ENCODE measurements at places on chromosomes 11 and 22.

DNA sequence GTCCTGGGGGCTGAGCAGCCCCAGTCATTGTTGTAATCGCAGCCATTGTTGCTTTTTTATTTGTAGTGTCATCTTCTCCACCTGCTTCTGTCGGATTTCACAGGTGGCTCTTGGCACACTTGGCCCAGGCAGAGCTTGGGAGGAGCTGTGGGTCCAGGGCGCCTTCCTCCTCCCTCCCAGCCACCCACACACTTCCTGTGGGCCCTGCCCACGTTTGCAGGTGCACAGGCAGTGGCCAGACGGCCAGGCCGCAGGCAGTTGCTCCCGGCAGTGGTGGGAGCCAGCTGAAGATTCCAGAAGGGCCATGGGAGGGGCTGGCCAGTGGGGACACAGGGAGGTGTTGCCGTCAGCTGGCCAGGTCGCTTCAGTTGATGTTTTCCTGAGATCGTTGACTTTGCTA lies 1191.9 kb downstream of the BRD1 start:
- no peak overlapping the region for H3K27ac ChIP-seq
- no peaks in the 10 kb centered on the region for H3K27me3 ChIP-seq
- peaks cover 11% of the 10 kb centered on the region for H3K4me1 ChIP-seq

DNA sequence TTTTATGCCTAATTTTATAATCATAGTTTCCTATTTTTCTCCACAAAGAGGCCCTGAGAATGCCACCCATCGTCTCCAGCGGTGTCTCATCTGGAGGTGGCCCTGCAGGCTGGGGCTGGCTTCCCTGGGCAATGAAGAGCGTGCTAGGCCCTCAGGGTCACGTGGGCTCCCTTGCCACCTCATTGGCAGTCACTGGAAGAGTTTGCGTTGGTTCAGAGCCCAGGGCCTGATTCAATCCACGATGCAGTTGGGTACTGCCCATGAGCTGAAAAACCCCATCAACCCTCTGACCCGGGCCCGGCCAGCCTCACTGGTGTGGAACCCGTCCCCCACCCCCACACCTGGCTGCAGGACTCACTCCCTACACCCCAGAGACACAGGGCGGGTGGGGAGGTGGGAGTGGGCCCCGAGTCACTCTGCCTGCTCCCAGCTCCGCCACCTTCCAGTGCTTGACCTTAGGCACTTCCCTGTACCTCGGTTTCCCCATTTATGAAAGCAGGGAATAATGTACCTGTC lies 43.4 kb upstream of the A4GALT start:
- DNase-seq: no peak
- H3K27me3 ChIP-seq: no peaks in the 10 kb centered on the region
- no peaks in the 10 kb centered on the region for H3K36me3 ChIP-seq

- H3K27ac ChIP-seq: no peak overlapping the region
- H3K27me3 ChIP-seq: no peaks in the 10 kb centered on the region
- no peak for DNase-seq
Observed at GRCh38 chr11:71518506-71519471, 8.3 kb upstream of the KRTAP5-7 start.

GRCh38 chr22:48881326-48881980 lies 946.2 kb downstream of the BRD1 start:
- H3K27ac ChIP-seq: no peak overlapping the region
- H3K4me1 ChIP-seq: no peaks in the 10 kb centered on the region
- no peak for DNase-seq
- H3K4me3 ChIP-seq: no peak overlapping the region
- H3K36me3 ChIP-seq: no peaks in the 10 kb centered on the region

GRCh38 chr11:118398791-118399559 lies 2.4 kb upstream of the ATP5MG start:
- peak; percentile 35 for DNase-seq
- peaks cover 49% of the 10 kb centered on the region for H3K4me1 ChIP-seq
- no peak overlapping the region for H3K4me3 ChIP-seq
- no peaks in the 10 kb centered on the region for H3K27me3 ChIP-seq
- H3K27ac ChIP-seq: peak overlapping the region; percentile 93

- no peaks in the 10 kb centered on the region for H3K27me3 ChIP-seq
- no peak overlapping the region for H3K4me3 ChIP-seq
- peaks cover 91% of the 10 kb centered on the region for H3K36me3 ChIP-seq
- H3K4me1 ChIP-seq: no peaks in the 10 kb centered on the region
- no peak for DNase-seq
Observed at GRCh38 chr22:21970037-21970799, 12.4 kb downstream of the TOP3B start.

GRCh38 chr22:42134100-42135020 lies 3.8 kb upstream of the CYP2D6 start:
- H3K27me3 ChIP-seq: no peaks in the 10 kb centered on the region
- H3K4me1 ChIP-seq: no peaks in the 10 kb centered on the region
- no peak overlapping the region for H3K27ac ChIP-seq
- no peak for DNase-seq
- no peaks in the 10 kb centered on the region for H3K36me3 ChIP-seq

- no peaks in the 10 kb centered on the region for H3K27me3 ChIP-seq
- no peak overlapping the region for H3K4me3 ChIP-seq
- peaks cover 39% of the 10 kb centered on the region for H3K36me3 ChIP-seq
Observed at GRCh38 chr11:4068962-4069361, 25.6 kb upstream of the RRM1 start.

GRCh38 chr11:512761-513595 lies 5.9 kb upstream of the RNH1 start:
- no peak overlapping the region for H3K4me3 ChIP-seq
- peaks cover 11% of the 10 kb centered on the region for H3K36me3 ChIP-seq
- H3K27ac ChIP-seq: no peak overlapping the region
- no peak for DNase-seq
- H3K4me1 ChIP-seq: peaks cover 3% of the 10 kb centered on the region

DNA sequence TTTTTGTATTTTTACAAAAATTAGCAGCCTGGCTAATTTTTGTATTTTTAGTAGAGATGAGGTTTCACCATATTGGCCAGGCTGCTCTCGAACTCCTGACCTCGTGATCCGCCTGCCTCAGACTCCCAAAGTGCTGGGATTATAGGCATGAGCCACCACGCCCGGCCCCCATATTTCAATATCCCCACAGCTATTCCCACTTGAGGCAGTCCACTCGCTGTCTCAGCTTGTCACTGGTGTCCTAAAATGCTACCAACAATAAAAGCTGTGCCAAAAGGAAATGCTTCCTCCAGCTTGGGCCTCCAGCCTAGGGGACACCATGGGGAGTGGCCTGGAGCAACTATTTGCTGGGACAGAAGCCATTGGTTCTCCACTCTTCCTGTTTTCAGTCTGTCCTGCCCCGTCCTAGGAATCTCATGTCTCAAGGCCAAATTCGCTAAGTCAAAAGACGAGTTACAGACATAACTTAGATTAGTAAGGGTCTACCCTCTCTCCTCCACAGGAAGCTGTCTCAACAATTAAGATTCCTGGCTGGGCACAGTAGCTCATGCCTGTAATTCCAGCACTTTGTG lies 7.3 kb upstream of the SPINDOC start:
- DNase-seq: no peak
- no peaks in the 10 kb centered on the region for H3K27me3 ChIP-seq
- H3K36me3 ChIP-seq: no peaks in the 10 kb centered on the region
- H3K4me1 ChIP-seq: no peaks in the 10 kb centered on the region

- H3K4me3 ChIP-seq: no peak overlapping the region
- peaks cover 11% of the 10 kb centered on the region for H3K4me1 ChIP-seq
- H3K27me3 ChIP-seq: no peaks in the 10 kb centered on the region
- no peaks in the 10 kb centered on the region for H3K36me3 ChIP-seq
- DNase-seq: no peak
- no peak overlapping the region for H3K27ac ChIP-seq
Observed at GRCh38 chr11:86156397-86156955, 87.6 kb upstream of the PICALM start.

GRCh38 chr11:6377902-6378639 lies 12.2 kb upstream of the SMPD1 start:
- peaks cover 14% of the 10 kb centered on the region for H3K4me1 ChIP-seq
- H3K4me3 ChIP-seq: peak overlapping the region; percentile 8
- no peaks in the 10 kb centered on the region for H3K27me3 ChIP-seq
- no peaks in the 10 kb centered on the region for H3K36me3 ChIP-seq

- peaks cover 59% of the 10 kb centered on the region for H3K4me1 ChIP-seq
- peaks cover 11% of the 10 kb centered on the region for H3K36me3 ChIP-seq
- H3K27ac ChIP-seq: no peak overlapping the region
- DNase-seq: no peak
- no peaks in the 10 kb centered on the region for H3K27me3 ChIP-seq
Observed at GRCh38 chr22:40237241-40237640, 59.5 kb downstream of the TNRC6B start.

DNA sequence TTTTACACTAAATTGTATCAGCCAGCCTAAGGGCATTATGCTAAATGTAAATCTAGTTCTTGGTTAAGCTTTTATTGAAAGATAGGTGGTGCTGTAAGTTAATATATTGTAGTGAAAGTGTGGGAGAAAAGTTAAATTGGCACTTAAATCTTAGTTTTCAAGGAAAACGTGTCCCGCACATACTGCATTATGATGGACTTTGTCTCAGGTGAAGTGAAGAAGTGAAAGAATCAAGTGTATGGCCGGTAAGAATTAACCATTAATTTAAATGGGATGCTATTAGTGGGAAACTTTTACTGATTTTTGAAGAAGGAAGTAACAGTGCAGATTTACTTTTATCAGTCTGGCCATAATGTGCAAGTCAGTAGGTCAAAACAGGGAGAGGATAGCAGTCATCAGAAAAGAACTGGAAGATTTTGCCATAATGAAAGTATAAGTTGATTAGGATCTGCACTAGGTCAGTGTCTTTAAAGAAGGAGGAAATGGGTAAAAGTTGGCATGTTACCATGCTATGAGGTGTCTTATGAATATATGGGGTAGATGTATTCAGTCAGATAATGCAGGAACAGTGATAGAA lies 81.6 kb downstream of the PDHX start:
- DNase-seq: peak; percentile 42
- H3K27me3 ChIP-seq: no peaks in the 10 kb centered on the region
- no peak overlapping the region for H3K4me3 ChIP-seq
- peaks cover 5% of the 10 kb centered on the region for H3K36me3 ChIP-seq
- H3K4me1 ChIP-seq: no peaks in the 10 kb centered on the region

GRCh38 chr11:95676308-95676707 lies 113.3 kb downstream of the FAM76B start:
- H3K4me3 ChIP-seq: no peak overlapping the region
- no peak overlapping the region for H3K27ac ChIP-seq
- H3K36me3 ChIP-seq: no peaks in the 10 kb centered on the region
- DNase-seq: no peak
- H3K4me1 ChIP-seq: no peaks in the 10 kb centered on the region

DNA sequence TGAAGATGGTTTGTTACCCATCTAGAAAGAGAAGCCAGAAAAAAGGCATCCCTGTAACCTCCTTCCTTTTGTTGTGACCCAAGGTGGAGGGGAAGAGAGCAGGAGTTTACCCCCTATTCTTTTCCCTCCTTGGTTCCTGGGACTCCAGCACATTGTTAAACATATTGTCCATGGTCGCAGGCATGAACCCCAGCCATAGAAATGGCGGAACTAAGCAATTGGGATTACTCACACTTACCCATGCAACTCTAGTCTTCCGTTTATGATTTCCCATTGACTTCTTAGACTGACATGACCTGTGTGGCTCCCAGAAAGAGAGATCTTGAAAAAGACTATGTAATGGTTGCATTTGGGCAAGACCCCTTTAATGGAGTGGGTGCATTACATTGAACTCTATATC lies 45.4 kb downstream of the OR4C46 start:
- H3K27ac ChIP-seq: no peak overlapping the region
- no peak overlapping the region for H3K4me3 ChIP-seq
- H3K27me3 ChIP-seq: no peaks in the 10 kb centered on the region
- H3K4me1 ChIP-seq: no peaks in the 10 kb centered on the region

DNA sequence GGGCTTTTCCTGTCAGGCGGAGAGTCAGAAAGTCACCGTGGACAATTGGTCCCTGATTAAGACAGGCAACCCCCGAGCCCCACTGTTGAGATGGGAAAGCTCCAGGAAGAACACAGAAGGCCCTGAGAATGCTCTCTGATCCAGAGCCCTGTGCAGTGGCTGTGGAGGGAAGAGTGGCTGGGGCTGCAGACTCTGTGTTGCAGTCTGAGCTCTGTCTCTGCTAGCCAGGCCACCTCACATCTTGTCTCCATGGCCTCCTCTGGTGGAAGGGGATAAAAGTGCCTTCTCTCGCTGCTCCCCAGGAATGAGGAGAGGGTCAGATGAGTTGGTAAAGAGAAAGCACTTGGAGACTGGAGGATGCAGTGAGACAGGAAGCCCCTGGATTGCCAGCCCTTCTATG lies 141.2 kb downstream of the CEP164 start:
- DNase-seq: no peak
- H3K4me3 ChIP-seq: no peak overlapping the region
- H3K36me3 ChIP-seq: no peaks in the 10 kb centered on the region
- H3K27ac ChIP-seq: no peak overlapping the region

DNA sequence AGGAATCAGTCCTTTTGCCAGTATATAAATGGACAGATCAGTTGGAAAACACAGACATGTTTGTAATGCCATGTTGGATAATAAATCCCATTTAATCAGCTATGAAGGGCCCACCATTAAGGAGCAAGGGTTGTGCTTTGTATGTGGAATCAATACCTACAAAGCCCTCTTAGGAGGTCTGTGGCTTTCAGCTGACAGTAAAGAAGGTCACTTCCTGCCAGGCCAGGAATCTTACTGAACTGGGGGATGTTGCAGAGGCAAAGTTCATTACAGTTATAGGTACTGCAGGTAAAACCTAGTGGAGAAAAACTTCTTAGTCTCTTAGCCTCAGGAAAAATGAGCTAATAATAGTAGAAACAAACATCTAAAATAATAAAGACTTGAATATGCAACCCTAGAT lies 129.5 kb downstream of the FAM76B start:
- H3K27ac ChIP-seq: no peak overlapping the region
- H3K36me3 ChIP-seq: no peaks in the 10 kb centered on the region
- H3K4me3 ChIP-seq: no peak overlapping the region
- H3K27me3 ChIP-seq: no peaks in the 10 kb centered on the region

DNA sequence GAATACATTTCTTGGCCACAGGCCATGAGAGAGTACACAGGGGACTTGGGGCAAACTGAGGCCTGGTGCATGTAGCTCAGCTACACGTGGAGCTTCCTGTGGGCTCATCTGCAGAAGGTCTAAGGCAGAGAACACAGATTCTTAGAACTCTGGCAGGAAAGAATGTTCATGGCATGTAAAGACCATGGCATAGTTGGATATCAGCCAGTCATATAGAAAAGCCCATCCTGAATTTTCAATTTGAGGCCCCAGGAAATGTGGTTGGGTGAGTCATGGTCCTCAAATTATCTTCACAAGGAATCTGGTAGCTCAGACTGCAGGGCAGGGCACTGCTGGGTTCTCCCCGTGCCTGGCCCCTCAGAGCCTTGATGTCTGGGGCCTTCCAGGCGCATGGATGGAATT lies 13.7 kb upstream of the ST3GAL4 start:
- no peak overlapping the region for H3K4me3 ChIP-seq
- no peaks in the 10 kb centered on the region for H3K27me3 ChIP-seq
- peaks cover 80% of the 10 kb centered on the region for H3K36me3 ChIP-seq
- H3K4me1 ChIP-seq: peaks cover under 1% of the 10 kb centered on the region

- no peak overlapping the region for H3K27ac ChIP-seq
- H3K4me3 ChIP-seq: no peak overlapping the region
- no peaks in the 10 kb centered on the region for H3K4me1 ChIP-seq
- no peaks in the 10 kb centered on the region for H3K36me3 ChIP-seq
- no peaks in the 10 kb centered on the region for H3K27me3 ChIP-seq
Observed at GRCh38 chr11:41665441-41666360, 206.2 kb upstream of the LRRC4C start.
